ENCODE measurements at places on chromosomes 12 and 14. TPM values are rescaled to one million over a fixed set of nuclear protein-coding genes. Genes with fewer than 3 reads are reported as not detected.

DNA sequence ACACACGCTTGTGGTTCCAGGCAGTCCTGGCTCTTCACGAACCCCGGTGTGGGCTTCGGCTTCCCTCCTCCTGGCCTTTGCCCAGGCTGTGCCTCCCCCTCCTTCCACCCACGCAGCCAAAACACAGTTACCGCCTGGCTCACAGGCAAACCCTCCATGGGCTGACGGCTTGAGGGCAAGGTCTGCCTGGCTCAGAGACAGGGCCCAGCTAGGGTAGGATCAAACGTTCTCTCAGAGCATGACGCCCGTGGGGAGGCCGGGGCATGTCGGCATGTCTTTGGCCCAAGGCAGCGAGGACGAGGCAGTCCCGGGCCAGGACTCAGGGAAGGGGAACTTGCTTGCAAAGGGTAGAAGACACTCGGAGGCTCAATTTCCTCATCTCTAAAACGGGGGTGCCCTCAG, 2.1 kb downstream of the SLC25A47 start:
- no peak for ATAC-seq

DNA sequence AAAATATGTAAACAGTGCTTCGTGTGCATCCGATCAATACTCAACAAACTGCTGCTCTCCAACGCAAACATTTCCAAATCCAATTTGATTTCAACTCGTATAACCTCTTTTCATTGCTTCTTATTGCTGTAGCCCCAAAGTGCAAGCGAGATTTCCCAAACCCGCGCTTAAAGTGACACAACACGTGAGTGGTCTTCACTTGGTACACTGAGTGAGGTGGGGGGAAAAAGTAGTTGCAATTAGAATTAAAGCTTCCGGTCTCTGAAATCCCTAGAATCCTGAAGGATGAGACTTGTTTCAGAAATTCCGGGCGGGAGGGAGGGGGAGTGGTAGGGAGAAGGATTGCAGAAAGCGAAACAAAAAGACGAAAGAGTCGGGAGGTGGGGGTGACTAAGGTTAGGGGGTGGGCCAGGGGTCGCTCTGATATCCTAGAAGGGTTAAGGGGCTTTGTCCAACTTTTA, 387.5 kb downstream of the BCAT1 start:
- ATAC-seq: peak; percentile 15

HOXC4 gene
- total RNA-seq: 5.1 TPM

DNA sequence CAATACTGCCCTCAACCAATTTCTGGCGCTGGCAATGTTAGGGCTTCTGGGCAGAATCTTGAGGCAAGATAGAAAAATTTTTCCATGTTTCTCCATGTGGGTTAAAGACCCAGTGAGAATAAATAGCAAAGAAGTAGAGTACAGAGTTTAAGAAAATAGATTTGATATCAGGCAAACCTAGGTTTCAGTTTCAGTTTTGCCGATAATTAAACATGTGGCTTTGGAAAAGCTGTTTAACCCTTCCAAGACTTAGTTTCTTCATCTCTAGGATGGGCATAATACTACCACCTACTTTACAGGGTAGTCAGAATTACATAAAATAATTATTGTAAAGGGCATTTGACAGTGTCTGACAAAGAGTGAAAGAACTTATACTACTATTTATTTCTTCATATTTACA, 360.4 kb downstream of the PCNX1 start:
- no peak for ATAC-seq

GRCh38 chr14:93212432-93212831, 5.4 kb downstream of the UBR7 start:
- ATAC-seq: no peak

GRCh38 chr14:91252871-91253794, 8.6 kb upstream of the GPR68 start:
- ATAC-seq: peak; percentile 66

- peak; percentile 72 for ATAC-seq
Observed at GRCh38 chr12:56078931-56079722, 838 bp upstream of the ERBB3 start.

GLIPR1L1 gene
- total RNA-seq: not detected

GRCh38 chr12:31408763-31409162, 82.8 kb upstream of the SINHCAF start:
- ATAC-seq: no peak

DNA sequence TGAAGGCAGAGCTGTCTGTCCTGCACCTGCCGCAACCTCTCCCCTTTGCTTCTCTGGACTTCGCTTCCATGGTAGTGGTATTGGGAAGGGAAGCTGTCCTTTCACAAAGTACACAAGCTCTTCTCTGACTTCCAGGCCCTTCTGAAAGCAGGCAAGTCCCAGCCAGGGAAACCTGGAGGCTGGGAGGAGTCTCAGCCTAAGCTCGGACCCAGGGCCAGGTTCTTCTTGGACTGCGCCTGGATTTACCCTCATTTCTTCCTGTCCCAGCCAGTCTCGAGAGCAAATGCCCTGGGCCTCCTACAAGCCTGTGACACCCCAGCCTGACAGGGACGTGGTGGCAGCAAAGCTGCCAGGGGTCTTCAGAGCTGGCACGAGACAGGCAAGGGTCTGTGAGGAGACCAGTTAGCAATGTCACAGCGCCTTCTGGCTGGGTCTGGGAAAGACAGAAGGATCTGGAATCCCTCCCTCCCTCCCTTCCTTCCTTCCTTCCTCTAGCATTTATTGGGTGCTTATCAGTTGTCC, 22.4 kb downstream of the ISCA2 start:
- ATAC-seq: no peak

- ATAC-seq: peak; percentile 70
Observed at GRCh38 chr14:72545411-72546311, 348.2 kb downstream of the DPF3 start.

REP15 gene
- 0.40 TPM for total RNA-seq

NEUROD4 gene
- total RNA-seq: not detected

DNA sequence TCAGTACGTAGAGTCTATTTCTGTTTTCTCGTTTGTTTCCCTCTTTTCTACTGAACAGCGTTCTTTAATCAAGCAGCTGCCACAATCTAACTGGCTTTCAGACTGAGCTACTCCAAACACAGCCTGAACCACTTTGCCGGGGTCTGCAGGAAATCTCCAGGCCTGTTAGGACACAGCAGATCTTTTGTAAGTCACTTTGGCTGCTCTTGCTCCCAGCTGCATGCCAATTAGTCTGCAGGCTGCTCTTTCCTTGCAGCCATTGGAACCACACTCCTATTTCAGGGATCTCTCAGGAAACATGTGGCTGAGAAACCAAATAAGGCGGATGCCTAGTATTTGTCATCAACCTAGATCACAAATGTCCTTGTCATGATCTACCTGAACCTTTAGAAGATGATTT, 73.6 kb downstream of the TMTC1 start:
- ATAC-seq: no peak

Measured in esophagus mucosa (tissue), 1 donor.